ENCODE measurements at places on chromosomes 5 and 9.
A peak's percentile ranks its signal among the peaks of the same experiment; 100 is the strongest.

DNA sequence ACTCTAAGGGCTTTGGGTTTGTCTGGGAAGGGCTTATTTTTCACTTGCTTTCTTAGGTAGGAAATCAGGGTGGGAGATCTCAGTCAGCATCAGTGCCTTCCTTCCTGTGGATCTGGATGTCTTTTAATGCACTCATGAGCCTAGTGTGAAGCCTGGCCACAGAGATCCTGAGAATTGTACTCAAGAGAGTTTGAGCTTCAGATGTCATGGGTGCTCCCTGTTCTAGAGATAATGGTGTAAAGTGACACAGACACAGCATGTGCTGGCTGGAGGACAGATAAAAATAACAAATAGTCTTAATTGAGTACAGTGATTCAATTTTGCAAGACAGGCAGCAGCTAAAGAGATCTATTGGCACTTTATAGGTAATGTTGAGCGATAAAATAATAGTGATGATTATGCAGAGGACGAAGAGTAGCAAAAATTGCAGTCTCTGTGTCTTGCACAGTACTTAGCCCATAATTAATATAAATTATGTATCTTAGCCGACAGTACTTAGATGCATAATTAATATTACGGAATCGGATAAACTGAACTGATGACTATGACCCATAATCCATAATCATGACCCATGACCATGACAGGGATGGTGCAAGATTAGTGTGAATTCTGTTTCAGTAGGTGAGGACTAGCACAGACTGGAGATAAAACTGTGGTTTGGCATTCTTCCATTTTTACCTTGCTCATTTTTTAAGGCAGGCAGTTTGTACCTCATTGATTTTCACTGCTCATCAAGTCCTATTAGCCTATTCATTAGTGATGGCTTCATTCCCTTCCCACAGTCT lies 408.7 kb upstream of the PIK3R1 start:
- DNase-seq = no peak

GRCh38 chr9:98314381-98315066 lies 59.1 kb upstream of the TBC1D2 start:
- DNase-seq = no peak

GRCh38 chr5:63823583-63823982 lies 138.7 kb downstream of the HTR1A start:
- no peak for DNase-seq

DNA sequence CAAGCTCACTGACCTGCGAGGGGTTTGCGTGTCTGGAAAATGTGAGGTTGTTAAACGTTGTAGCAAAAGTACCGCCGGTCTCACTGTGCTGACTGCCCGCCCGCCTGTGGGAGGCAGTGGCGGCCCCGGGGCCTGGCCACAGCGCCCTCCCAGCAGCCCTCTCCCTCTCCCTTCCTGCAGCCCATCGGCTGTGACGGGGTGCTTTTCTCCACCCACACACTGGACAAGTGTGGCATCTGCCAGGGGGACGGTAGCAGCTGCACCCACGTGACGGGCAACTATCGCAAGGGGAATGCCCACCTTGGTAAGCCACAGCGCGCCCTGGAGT lies 6.2 kb downstream of the ADAMTSL2 start:
- DNase-seq = no peak

DNA sequence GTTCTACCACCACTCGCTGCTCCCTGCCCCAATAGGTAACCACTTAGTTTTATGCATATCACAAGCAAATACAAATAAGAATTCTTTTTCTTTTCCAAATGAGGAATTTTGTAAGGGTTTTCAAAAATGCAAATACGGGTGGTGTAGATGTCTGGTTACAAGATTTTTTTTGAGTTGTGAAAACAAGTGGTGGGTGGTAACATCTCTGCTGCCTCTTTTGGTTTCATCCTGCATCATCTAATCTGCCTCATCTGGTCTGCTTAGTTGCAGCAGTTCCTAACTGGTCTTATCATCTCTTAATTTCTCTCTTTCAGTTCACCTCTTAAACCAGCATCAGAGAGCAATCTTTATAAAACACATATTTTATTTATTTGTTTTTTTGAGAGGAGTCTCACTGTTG lies 5.3 kb downstream of the NFX1 start:
- DNase-seq = no peak

- no peak for DNase-seq
These were observed 435 bp downstream of the ZNF189 start for GRCh38 chr9:101398930-101399642.

DNA sequence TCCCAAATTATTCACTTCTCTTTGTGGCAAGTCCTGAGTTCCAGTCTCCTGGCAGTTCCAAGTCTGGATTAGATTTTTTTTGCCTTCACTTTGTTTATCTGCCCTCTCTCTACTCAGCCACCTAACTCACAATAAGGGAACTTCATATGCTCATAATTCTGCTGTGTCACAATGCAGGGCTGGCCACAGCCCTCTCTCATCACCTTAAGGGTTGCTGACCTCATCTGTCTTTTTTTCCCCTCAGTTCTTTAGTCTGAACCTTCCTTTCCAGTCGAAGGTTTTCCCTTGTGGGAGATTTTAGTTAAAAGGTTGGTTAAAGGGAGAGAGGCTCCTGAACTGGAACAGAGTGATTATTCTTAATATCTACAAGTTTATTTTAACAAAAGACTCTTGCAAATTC lies 4.1 kb downstream of the BAG1 start:
- no peak for DNase-seq

DNA sequence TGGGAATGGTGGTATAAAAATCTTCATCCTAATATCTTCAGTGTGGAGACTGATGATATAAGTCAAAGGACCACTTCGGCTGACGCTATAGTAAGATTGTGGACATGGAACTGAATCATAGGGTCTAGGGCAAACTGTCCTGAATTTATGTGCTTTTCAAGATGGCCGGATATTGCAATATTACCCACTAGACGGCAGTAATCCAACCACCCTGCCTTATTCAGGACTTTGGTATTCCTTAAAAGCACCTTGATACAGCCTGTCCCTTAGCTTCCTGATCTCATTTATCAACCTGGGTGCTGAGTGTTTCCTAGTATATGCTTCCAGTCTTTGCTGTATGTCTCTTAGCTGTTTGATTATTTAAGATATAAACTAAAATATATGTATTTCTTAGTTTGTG lies 71.2 kb upstream of the COX7C start:
- no peak for DNase-seq

DNA sequence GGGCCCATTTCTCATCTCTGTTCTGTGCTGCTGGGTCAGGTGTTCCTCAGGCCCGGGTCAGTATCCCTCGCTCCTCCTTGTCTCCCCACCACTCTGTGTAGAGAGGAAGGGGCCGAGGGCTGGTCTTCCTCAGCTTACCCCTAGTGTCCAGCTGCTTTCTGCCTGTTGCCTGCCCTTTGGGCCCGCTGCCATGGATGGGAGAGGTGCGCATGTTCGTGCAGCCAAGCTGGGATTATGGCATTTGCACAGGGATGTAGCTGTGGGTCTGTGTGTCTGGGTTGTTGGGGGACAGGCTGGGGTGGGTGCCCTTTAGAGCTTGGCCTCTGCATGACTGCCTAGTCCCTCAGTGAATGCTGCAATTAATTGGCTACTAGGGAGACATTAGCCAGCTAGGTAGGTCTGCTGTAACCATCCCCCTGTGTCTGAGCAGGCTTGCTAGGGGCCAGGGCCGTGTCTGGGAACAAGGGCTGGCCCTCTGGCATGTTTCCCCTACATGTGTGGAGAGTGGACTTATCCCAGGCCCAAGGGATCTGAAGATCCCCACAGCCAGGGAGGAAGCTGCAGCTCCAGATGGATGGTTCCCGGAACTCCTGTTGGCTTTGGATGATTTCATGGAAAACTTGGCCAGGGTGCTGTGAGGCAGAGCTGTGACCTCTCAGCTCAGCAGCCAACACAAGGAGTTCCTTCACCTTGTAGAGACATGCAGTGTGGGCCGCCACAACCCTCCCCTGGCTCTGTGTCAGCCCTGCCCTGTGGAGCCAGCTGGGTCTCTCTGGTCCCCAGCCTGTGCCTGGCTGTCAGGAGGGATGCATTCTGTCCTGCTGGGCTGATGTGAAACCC lies 161.9 kb downstream of the MACROH2A1 start:
- DNase-seq = no peak

GRCh38 chr5:86862093-86862492 lies 244.4 kb downstream of the COX7C start:
- DNase-seq = no peak

DNA sequence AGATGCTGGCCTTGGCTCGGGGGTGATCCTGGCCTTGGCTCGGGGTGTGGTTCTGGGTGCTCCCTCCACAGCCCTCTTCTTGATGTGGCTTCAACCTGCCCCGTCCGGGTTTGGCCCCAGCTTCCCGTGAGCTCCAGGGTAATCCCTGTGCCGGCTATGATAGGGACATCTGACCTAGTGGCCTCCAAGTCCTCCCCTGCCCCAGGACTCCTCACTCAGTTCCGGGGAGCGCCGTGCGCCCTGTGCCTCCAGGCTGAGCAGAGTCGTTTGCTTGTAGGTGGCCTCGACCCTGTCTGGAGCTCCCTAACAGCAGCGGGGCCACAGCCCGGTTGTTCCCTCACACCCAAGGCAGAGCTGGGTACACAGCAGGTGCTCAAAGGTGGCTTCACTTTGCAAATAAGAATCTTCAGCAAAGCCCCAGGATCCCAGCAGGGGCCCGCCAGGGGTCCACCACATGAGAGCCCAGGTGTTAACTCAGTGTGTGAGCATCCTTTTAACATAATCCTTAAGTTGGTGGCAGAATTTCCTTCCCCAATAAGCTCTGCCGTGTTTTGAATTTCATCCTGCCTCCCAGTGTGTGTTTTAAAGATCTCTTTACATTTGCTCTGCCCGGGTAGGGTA lies 32.3 kb upstream of the CEP72 start:
- no peak for DNase-seq

DNA sequence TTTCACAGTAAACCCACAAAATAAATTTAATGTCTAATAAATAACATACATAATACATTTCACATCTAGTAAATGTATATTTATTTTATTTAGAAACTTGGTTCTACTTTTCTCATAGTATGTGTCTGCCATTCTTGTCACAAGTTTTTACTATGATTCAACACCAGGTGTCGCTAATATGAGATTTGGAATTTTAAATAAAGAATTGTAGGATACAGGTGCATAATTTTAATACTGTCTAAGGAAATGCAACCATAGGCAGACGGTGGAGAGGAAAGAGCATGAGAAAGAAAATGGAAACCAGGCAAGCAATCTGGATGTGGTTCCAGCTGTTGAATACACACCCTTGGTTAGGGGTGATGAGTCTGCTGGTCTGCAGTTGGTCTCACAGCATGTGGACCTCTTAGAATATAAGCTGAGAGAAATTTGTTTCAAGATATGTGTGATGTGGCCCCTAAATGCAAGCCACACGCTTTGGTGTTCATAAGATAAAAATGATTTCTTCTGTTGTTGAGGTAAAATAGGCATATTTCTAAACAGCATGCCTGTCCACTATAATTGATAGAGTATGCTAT lies 114.7 kb upstream of the TXNDC8 start:
- no peak for DNase-seq

GRCh38 chr5:80372780-80373179 lies 35.1 kb upstream of the ZFYVE16 start:
- DNase-seq = no peak

GRCh38 chr5:42557689-42558088 lies 134.4 kb downstream of the GHR start:
- DNase-seq = no peak

GRCh38 chr9:111843971-111844370 lies 49.2 kb upstream of the SHOC1 start:
- DNase-seq = no peak

- peak; percentile 54 for DNase-seq
These were observed 30.6 kb downstream of the NKX2-5 start for GRCh38 chr5:173204185-173204979.

- DNase-seq = no peak
These were observed 27.1 kb downstream of the RFX3 start for GRCh38 chr9:3498691-3499090.

- no peak for DNase-seq
These were observed 6.0 kb downstream of the EIF4E1B start for GRCh38 chr5:176636426-176636825.

GRCh38 chr5:12023614-12024241 lies 119.5 kb upstream of the CTNND2 start:
- no peak for DNase-seq

GRCh38 chr9:115635680-115636383 lies 517.8 kb upstream of the PAPPA start:
- no peak for DNase-seq

- DNase-seq = no peak
These were observed 517.3 kb upstream of the TLE4 start for GRCh38 chr9:79054500-79054899.

Data from CD4-positive, alpha-beta T cell treated with Interleukin-21 for 1 hour (primary cell).